ENCODE measurements at places on chromosomes 4 and X.
A peak's percentile ranks its signal among the peaks of the same experiment; 100 is the strongest.

DNA sequence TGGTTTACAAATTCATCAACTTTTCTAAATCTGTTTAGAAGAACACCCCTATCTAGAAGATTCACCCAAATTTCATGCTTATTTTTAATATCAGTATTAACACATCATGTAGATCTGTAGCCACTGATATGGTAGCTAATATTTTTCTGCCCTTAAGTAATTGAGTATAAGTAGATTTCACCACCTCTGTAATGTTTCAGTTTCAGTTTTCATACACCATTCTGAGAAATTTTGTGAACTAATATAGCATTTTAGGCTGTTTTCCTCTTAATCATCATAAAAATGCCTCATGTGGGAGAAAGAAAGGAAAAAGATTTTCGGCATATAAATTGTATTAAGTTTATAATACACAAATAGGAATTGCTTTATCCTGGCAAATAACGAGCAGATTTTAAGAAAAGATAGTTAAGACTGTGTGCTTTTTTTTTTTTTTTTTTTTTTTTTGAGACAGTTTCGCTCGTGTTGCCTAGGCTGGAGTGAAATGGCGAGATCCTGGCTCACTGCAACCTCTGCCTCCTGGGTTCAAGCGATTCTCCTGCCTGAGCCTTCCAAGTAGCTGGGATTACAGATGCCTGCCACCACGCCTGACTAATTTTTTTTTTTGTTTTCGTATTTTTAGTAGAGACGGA, 21.4 kb upstream of the RBPJ start:
- no peak for DNase-seq

GRCh38 chr4:57159866-57160265, 49.7 kb upstream of the IGFBP7 start:
- no peak for DNase-seq

DNA sequence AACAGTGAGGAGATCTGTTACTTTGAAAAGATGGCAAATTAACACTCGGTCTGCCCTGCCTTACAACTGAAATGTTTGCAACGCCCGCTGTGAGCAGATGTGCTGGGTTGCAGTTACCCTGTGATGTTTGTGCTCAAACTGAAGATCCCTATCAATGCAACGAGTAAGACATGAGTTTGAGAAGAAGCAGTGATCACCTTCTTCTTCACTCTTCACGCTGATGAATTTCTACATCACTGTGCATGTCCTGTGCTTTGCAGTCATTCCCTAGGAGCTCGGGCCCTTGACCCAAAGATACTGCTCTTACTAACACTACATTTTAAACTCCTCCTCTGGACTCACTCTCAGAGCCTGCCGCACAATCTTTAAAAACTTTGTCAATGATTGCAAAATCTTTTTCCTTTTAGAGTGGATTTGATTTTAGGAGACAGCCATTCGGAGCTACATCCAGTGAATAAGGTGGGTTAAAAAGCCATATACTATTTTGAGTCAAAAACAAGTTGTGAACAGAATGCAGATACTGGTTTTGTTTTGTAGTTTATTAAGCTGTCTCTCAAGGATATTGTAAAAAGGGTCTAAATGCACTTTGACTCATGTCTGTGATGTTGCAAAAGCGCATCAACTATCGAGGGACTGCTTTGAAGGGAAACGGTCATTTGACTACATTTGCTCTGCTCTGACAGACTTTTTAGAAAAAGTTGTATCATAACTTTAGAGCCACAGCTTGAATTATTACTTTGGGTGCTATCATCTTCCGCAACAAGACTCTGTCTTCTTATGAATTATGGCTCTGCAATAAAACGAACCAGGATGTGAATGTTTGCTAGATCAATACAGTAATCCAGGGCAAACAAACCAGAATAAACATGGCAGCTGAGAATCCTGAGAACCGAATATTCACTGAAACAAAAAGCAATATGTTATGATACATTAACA, 5.7 kb upstream of the RHOH start:
- DNase-seq = peak; percentile 86

DNA sequence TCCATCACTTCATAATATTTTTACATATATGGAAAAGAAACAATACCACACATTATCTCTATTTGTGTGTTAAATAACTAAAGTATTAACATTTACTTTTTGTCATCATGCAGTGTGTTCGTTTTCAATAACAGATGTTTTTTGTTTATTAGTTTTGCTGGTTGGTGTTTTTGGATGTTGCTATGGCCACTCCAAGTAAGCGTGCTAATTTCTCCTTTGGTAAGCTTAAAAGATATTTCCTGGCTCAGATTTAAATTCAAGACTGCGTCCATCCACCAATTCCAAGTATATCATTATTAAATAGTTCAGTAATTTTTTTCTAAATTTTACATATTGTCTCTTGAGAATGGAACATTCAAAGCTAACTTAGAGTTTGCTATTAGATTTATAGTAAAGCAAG, 235.4 kb upstream of the IL1RAPL1 start:
- no peak for DNase-seq

- no peak for DNase-seq
Observed at GRCh38 chr4:10455133-10455532, 2.1 kb downstream of the ZNF518B start.

DNA sequence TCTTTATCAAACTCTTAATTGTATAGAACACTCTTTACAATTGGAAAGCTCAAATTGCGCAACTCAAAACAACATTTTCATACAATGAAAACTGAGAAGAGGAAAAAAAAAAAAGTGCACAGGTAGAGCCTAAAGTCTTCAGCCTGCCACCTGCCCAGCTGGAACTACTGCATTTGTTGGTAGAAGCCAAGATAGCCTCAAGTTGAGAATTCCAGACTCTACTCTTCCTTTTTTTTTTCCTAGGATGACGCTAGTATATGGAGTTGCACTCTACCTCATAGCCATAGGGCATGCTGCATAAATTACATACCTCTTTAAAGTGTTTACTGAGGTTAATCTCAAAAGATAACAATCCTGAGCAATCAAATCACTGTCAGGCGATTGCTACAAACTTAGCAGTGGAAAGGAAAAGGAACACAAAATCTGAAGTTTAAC, 13.6 kb downstream of the ABCG2 start:
- no peak for DNase-seq

DNA sequence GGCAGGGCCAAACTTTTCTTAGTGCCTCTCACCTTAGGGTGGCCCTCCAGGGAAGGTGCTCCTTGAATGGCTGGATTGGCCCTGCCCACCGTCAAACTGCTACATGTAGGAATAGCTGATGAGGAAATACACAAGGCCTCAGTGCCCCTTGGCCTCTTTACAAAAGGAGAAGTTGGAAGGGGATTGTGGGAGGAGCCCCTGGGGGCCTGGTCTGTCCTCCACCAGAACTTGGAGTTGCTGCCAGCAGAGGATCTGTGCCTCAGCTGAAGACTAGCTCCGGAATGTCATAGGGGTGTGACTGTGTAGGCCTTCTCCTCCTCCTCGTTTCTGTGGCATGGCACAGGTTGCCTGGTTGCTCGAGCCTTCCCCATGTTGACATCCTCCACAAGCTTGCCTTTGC, 142.7 kb downstream of the AMMECR1 start:
- no peak for DNase-seq

GRCh38 chrX:38864165-38864564, 62.9 kb downstream of the MID1IP1 start:
- no peak for DNase-seq

DNA sequence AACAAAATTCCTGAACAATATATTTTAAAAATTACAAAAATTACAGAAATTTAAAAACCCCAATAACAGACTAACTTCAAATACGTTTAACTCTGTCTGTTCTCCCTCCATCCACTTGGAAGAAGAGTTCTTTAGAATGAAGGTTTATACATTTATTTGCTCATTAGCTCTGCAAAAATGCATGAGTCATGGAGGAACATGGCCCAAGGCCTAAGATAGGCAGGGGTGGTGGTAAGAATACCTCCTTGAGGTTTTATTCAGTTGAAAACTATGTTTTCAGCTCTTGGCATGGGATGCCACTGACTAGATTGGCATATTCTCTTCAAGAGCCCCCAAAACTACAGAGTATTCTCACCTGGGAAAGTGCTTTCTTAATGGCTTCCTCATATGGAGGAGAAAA, 8.8 kb upstream of the LRRC66 start:
- DNase-seq = no peak

- no peak for DNase-seq
Observed at GRCh38 chr4:113476800-113477199, 284.7 kb downstream of the CAMK2D start.

GRCh38 chrX:121802881-121803412, 755.5 kb downstream of the GLUD2 start:
- no peak for DNase-seq

GRCh38 chr4:112036886-112037285, 108.4 kb upstream of the FAM241A start:
- DNase-seq = no peak

- no peak for DNase-seq
Observed at GRCh38 chrX:46777971-46778810, 19.3 kb upstream of the SLC9A7 start.

- DNase-seq = peak; percentile 59
Observed at GRCh38 chr4:121390335-121390734, 9.5 kb upstream of the QRFPR start.

GRCh38 chr4:68732653-68733466, 62.4 kb upstream of the UGT2B15 start:
- no peak for DNase-seq

- no peak for DNase-seq
Observed at GRCh38 chr4:148192526-148192925, 249.7 kb downstream of the NR3C2 start.

- peak; percentile 73 for DNase-seq
Observed at GRCh38 chr4:186304866-186305505, 39.0 kb downstream of the F11 start.

DNA sequence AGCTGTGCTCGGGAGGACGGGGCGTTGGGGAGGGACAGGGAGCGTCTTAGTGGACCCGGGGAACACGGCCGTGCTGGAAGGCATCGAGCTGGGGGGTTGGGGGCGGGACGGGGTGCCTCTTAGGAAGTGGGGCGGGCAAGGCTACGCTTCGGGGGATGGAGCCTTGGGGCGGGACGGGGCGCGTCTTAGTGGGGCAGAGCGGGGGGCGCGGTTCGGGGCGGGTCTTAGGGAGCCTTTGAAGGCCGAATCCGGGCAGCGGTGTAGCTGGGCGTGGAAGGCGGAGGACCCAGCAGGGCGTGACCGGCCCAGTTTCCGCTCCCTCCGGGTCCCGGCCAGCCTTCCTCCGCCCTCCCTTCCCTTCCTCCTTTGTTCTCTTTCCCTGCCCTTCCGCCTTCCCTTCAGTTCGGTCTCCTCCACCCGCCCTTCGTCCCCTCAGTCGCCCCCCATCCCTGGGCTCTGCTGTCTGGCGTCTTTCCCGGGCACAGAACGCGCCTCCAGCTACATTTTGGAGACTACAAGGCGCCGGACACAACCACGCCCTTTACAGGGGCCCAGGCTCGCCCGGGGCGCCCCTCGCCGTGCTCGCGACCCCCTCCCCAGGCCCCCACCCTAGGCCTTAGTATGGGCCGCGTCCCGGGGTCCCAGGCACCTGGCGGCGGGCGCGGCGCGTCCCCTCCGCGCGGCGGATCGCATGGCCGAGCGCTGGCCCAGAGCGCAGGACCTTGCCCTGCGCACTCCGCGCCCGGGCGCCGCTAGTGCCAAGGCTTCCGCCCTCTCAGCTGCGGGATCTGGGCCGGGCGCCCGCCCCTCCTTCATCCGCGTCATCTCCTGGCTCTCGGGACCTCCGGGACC, at the start of gene ARSD:
ARSD (minus strand) TSS at position 757 of the 852 bp plus-strand sequence; CDS start at position 693, 64 bp downstream.
- DNase-seq = no peak

- no peak for DNase-seq
Observed at GRCh38 chr4:98828801-98829200, 100.1 kb downstream of the EIF4E start.

DNA sequence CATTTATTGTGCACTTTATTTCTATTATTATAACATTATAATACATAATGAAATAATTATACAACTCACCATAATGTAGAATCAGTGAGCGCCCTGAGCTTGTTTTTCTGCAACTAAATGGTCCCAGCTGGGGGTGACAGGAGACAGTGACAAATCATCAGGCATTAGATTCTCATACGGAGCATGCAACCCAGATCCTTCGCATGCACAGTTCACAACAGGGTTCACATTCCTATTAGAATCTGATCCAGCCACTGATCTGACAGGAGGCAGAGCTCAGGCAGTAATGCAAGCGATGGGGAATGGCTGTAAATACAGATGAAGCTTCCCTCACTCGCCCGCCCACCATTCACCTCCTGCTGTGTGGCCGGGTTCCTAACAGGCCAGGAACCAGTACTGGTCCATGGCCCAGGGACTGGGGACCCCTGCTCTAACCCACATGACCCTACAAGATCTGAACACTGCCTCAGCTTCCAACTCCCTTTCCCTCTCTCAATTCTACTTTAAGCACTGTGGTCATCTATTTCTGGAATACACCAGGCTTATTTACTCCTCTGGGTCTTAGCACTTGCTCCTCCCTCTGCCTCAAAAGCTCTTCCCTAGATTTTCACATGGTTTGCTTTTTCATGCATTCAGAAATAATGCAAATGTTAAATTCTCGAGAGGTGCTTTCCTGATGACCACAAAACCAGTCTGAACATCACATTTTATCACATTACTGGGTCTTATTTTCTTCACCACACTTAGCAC, 166.8 kb upstream of the HCCS start:
- DNase-seq = no peak

DNA sequence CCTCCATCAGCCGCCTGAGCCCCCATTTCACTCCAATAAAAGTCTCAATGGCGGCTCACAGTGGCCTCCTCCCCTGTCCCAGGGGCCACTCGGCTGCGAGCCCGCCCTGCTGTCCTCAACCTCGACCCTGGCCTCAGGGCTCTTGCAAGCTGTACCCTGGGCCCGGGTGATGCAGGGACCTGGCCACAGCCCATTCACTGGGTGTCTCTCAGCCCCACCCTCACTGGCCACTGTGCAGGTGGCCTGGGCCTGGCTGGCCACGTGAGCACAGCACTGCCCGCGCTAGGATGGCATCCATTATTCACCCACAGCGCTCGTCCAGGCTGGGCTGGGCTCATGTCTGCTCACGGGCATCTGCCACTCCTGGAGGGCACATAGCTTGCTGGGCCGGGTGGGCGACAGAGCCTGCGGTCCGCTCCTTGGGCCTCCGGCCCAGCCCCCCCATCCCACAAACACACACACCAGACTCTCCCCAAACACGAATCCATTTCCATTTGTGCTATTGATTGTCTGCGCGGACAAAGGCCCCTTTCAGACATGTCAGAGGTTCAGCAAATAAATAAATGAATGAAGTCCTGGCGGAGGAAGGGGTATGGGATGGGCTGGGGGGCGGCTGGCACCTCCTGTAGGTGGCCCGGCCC, 16.5 kb upstream of the FGFR3 start:
- DNase-seq = no peak
